ENCODE measurements at places on chromosomes 16 and 17.

GRCh38 chr17:12376276-12376675, 289.4 kb upstream of the MYOCD start:
- DNase-seq: no peak

- no peak for DNase-seq
Observed at GRCh38 chr17:30101686-30102390, 14.8 kb upstream of the NSRP1 start.

GRCh38 chr16:81549547-81550431, 105.2 kb downstream of the CMIP start:
- no peak for DNase-seq

DNA sequence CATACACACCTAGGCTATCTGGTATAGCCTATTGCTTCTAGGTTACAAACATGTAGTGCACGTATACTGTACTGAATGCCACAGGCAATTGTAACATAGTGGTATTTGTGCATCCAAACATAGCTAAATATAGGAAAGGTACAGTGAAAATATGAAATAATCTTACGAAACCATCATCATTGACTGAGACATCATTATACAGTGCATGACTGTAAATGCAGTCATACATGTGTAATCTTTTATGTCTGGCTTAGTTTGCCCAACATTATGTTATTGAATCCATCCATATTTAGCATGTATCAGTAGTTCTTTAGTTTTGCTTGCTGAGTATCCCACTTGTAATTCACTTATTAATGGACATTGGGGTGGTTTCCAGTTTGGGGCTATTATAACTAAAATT, 124.9 kb downstream of the CYLD start:
- DNase-seq: no peak

DNA sequence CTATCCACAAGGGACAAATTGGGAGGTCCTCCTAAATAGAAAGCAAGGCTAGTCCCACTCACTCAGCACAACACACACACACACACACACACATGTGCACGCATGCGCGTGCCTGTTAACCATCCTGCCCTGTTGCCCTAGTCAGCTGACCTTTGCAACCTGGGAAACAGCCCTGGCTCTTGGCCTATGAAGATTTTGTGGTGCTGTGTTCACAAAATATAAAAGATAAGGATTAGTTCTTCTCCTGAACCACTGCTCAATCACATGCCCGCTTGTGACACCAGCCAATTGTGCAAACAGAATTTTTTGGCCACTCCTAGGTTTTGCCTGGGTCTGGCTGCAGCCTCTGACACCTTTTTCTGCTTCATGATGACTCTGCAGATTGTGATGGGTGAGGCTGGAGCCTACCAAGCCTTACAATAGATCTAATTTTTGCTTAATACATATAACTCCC, 3.3 kb upstream of the CES1 start:
- no peak for DNase-seq

DNA sequence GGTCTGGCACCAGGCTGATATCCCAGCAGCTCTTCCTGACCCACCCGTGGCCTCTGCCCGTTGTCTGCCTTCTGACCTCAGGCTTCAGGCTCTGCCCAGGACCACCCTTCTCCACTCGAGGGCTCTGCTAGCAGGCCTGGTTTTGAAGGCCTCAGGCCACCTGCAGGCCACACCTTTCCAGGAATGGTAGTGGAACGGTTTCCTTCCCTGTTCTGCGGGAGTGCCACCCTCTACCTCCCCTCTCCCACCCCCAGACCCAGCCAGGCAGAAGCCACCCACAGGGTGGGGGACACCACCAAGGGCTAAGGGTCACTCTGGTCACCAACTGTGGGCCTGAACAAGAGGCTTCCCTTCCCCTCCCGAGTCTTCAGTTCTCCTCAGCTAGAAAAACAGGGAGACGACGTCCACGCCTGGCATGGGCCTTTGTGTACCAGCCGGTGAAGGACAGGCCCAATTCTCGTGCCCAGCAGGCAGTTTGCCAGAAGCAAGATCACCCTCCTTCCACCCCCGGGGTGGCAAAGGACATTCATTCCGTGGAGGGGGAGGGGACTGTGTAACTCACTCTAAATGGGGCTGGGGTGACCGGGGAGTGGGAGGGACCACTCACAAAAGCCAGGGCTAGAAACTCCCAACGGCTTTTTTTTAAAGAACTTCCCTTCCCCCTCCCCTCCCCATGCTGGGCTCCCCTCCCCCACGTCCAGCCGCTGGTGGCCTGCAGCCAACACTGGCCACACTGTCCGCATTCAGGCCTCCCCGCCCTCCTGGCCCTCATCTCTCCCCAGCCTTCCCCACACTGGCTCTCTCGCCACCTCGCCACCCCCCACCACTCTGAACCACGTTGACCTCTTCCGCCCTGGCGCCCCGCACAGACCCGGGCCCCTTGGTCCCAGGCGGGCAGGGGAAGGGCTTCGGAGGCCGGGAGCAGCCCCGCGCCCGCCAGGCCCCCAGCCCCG, 7.7 kb downstream of the CBX4 start:
- peak; percentile 71 for DNase-seq

DNA sequence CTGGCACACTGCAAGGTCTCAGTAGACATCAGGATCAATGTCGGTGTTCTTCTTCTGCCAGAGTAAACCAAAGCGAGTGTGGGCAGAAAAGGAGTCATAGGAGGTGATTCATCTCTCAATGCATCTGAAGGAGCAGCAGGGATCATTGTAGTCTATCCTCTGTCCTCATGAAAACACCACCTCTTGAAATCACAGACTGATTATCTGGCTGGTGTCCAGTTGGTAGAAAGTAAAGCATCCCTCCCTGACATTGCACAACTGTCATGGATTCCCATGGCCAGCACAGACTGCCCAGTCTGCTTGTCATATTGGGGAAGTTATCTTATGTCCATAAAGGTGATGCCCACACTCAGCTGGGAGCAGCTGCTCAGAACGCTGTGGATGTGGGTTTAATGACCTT, 74.1 kb downstream of the ABCC12 start:
- no peak for DNase-seq
